DMS79 (cell line): ENCODE measurements at places on chromosomes 4 and X.

DNA sequence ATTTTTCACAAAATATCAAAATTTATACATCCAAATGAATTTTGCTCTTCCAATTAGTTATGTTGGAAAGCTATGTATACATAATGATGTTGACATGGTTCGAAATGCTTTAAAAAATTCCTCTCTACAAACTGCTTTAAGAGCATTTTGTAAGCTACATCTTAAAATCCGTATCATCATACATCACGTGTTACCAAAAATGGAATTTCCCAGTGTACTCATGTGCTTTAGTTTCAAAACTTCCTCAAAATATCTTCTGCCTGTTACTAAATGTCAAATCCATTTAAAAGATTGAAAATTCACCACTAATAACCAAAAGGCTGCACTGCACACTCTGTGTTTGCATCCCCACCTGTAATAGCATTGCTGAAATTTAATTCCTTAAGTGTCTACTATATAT, 87.9 kb downstream of the WDFY3 start:
- DNase-seq: no peak

- DNase-seq: no peak
These were observed 95.6 kb downstream of the AFAP1 start for GRCh38 chr4:7843831-7844593.

GRCh38 chr4:67035501-67035900, 509.8 kb downstream of the CENPC start:
- DNase-seq: no peak

DNA sequence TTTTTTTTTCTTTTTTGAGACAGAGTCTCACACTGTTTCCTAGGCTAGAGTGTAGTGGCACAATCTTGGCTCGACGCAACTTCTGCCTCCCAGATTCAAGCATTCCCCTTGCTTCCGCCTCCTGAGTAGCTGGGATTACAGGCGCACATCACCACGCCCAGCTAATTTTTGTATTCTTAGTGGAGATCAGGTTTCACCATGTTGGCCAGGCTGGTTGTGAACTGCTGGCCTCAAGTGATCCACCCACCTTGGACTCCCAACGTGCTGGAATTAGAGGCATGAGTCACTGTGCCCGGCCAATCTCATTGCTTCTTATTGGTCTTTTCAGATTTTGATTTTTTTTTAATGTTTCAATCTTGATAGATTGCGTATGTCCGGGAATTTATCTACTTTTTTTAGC, 124.4 kb downstream of the NBDY start:
- no peak for DNase-seq

DNA sequence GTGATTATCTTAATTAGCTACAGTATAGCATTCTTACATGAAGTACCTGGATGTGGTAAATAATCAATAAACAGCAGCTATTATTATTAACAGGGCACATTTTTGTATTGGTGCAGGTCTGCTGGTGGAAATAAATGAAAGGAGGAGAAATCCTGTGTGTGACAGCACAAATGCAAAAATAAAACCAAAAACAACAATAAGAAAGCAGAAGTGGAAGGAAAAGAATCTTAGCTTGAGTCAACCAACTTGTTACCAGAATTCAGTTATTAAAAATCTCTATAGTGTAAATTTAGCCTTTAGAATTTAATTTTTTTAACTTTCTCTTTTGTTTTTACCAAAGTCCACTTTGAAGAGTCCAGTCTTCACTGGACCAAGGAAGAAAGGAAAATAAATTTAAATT, 63.1 kb upstream of the LSM6 start:
- DNase-seq: no peak

GRCh38 chr4:137029026-137029425, 503.3 kb downstream of the PCDH18 start:
- no peak for DNase-seq

- DNase-seq: no peak
These were observed 621.1 kb downstream of the BCOR start for GRCh38 chrX:39476604-39477021.

DNA sequence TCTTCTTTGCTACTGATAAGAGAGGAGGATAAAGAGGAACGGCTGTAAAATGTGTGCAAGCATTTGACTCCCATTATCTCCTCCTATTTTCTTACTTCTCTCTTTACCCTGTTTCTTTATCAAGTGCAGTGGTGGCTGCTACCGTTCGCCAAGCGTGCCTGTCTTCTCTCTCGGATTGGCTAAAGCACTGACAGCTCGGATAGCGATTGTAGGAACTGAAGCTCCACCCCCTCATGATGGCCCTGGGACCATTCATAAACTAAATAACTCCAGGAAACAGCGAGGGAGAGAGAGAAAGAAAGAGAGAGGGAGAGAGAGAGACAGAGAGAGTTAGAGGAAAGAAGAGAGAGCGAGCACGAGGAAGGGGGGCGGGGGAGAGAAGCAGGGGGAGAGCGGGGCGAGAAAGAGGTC, 305 bp upstream of the MAB21L2 start:
- no peak for DNase-seq

GRCh38 chr4:158998624-158999023, 104.3 kb upstream of the RAPGEF2 start:
- no peak for DNase-seq

DNA sequence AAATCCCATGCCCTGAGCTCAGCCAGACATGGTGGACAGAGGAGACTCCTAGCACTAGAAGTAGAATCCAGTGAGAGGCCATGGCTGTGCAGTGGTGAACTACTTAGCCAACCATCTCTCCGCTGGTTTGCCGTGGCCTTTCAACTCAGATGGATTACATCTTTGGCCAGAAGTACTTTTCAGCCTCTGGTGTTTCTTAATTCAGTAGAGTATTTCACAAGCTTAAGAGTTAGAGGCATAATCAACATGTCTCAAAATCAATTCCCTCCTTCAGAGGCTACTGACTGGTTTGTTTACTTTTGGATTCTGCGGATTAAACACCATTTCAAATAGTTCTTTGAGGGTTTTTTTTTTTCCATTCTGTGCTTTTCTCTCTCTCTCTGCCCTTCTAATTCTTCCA, 91.1 kb upstream of the PGRMC2 start:
- DNase-seq: no peak

GRCh38 chr4:185192059-185192458, 11.7 kb downstream of the CFAP97 start:
- DNase-seq: no peak

GRCh38 chrX:35339796-35340195, 397.2 kb downstream of the FAM47B start:
- no peak for DNase-seq

GRCh38 chrX:111100191-111100590, 4.2 kb downstream of the PAK3 start:
- no peak for DNase-seq

DNA sequence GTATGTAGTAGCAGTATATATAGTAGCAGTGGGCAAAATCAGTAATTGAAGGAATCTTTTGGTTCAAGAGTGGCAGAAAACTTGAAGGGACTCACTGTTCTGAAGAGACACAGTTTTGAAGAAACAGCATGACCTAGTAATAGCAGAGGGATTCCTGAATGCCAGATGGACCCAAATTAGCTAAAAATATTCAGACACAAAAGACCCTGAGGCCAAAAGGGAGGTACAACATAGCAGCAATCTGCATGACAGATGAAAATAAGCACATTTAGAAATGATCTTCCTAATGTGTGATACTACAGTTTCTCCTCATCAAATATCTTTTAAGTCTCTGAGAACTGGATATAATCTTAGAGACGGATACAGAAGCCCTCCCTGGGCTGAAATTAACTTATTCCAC, 536.6 kb downstream of the PPARGC1A start:
- DNase-seq: no peak

GRCh38 chr4:135256111-135256510, 1054.5 kb upstream of the PABPC4L start:
- DNase-seq: no peak

- no peak for DNase-seq
These were observed 2.8 kb downstream of the AREG start for GRCh38 chr4:74447636-74448233.

- DNase-seq: no peak
These were observed 57.5 kb upstream of the GC start for GRCh38 chr4:71841336-71841735.

DNA sequence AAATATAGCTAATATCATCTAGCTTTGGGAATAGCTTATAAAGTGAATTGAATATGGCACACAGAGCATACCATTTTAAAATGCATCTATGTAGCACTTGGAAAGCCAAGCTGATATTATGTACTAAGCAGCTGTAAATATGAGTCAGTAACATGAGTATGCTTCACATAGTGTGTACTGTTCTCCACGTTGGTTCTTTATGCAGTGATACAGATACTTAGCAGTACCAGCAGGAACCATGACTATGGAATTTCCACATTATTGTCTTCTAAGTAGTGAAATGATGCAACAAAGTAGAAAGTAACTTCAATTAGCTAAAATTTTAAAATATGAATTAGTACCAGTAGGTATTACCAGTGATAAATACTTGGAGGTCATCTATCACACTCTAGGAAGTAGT, 320.1 kb downstream of the BMPR1B start:
- DNase-seq: no peak

DNA sequence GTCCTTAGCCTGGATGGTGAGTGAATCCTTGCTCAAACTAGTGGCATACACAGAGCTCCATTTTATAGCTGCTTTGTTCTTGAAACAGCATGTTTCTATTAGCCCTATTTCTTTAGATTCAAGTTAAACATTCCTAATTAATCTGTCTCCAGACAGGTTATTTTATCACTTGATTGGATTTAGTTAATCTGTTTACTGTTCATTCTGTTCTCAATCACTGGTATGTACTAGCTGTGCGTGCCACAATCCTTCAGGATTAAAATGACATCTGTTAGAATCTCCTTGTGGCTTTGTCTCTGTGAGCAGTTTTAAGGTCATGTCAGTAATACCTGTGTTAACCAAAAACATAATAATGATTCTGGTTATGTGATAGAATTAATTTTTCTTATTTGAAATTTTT, 36.5 kb downstream of the PTPN13 start:
- no peak for DNase-seq

DNA sequence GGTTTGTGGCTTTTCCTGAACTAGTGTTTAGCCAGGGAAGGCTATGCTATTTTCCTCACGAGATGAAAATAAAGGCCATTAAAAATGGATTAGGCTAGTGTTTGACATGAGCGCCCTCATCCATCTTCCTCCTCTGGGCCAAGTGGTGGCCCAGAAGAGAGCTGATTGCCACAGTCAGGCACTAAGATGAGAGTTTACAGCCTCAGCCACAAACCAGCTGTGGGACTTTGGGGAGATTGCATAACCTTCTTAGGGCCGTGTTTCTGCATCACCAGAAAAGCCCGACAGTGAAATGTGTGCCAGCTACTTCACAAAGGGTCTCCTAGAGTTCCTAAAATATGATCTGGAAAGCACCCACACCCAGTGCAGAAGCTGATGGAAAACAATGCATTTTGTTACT, 42.3 kb upstream of the LNX1 start:
- DNase-seq: no peak

GRCh38 chr4:129622566-129622965, 526.6 kb downstream of the C4orf33 start:
- no peak for DNase-seq
